ENCODE measurements at places on chromosomes 5 and 9. TPM values are rescaled to one million over a fixed set of nuclear protein-coding genes. Genes with fewer than 3 reads are reported as not detected.

The PCDHGB3 gene
- total RNA-seq = 4.2 TPM

The GDNF gene
- total RNA-seq = 0.25 TPM

The IGIP gene
- total RNA-seq = 8.2 TPM

The CTSV gene
- total RNA-seq = 0.89 TPM

The CCDC183 gene
- total RNA-seq = 0.37 TPM

The PDE8B gene
- total RNA-seq = 0.22 TPM

The PCDHB8 gene
- total RNA-seq = 0.11 TPM

The PKD2L2 gene
- total RNA-seq = not detected

The MLANA gene
- not detected for total RNA-seq

The IFNB1 gene
- not detected for total RNA-seq

The NMRK1 gene
- total RNA-seq = 17.5 TPM

The GLRA1 gene
- not detected for total RNA-seq

The ANXA1 gene
- 854 TPM for total RNA-seq

The ADAMTS2 gene
- total RNA-seq = 31.4 TPM

The PSMD5 gene
- 30.1 TPM for total RNA-seq

The SNX2 gene
- 76.9 TPM for total RNA-seq

The SOX30 gene
- total RNA-seq = not detected

The GRIA1 gene
- total RNA-seq = 0.44 TPM

The ROR2 gene
- 18.7 TPM for total RNA-seq

The C8G gene
- 0.37 TPM for total RNA-seq

The CCDC192 gene
- total RNA-seq = not detected

The DEPDC1B gene
- total RNA-seq = 20.7 TPM

The PHF24 gene
- 0.11 TPM for total RNA-seq

The FAM81B gene
- not detected for total RNA-seq

The ADAM19 gene
- 49.9 TPM for total RNA-seq

Data from uterine smooth muscle cell (primary cell).